Common myeloid progenitor, CD34-positive (primary cell): ENCODE measurements at places on chromosomes 13 and 19.

DNA sequence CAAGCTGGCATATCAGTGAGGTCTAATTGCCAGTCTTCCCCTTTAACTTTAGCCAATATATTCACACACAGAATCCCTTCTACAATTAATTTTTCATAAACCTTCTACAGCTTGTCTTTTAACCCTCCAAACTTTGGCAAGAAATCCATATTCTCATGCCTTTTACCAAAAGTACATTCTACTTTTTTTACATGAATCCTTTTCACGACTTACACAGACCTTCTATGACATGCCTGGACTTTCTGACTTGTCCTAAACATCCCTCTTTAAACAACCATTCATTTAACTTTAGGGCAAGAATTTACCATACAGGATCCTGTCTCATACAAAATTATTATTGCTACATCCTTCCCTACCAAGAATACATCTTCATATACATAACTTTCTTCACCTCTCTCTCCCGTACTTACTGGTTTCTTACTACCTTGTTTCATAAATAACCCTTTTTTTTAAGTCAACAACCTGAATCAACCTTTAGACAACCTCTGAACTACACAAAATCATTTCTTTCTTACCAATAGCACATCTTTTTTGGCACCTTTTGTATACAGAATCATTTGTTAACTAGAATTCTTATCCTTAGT, 23.5 kb downstream of the ZNF544 start:
- peak; percentile 52 for DNase-seq

GRCh38 chr19:19619181-19619848, 828 bp upstream of the PBX4 start:
- no peak for DNase-seq

DNA sequence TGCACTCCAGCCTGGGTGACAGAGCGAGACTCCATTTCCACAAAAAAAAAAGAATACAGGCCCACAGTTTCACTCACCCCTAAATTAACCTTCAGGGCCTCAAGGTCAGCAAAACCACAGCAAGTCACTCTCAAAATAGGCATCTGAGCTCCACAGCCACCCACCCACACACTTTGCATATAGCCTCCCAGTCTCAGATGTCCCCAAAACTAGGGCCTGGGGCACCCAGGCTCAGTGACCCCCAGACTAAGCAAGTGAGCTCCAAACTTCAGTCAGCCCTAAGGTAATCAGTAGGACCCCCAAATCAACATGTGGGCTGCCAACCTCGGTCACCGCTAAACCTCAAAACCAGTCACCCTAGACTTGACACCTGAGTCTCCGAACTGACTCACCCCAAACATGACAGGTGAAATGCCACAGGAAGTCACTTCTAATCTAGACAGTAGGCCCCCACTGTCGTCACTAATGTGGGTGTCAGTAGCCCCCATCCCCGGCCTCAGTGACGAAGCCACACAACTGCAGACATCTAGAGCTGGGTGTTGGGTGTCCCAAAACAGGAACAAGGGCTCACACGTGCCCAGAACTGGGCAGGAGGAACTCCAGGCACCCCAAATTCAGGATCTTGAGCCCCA, 13.9 kb downstream of the RABAC1 start:
- peak; percentile 86 for DNase-seq

GRCh38 chr19:30224689-30225606, 147.2 kb upstream of the ZNF536 start:
- no peak for DNase-seq

DNA sequence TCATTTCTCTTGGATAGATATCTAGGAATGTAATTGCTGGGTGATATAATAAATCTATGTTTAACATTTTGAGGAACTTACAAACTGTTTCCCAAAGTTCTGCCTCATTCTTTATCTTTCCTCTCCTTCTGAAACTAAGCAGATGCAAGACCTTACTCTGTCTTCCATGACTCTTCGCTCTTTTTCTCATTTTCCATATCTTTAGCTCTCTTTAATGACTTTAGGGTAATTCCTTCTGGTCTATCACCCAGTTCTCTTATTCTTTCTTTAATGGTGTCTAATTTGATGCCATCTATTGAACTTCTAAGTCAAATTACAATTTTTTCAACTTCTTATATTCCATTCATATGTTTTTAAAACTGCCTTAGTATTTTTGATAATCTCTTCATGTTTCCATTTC, 316.6 kb downstream of the POU4F1 start:
- DNase-seq = no peak

GRCh38 chr19:29569038-29569911, 36.8 kb upstream of the POP4 start:
- DNase-seq = no peak

DNA sequence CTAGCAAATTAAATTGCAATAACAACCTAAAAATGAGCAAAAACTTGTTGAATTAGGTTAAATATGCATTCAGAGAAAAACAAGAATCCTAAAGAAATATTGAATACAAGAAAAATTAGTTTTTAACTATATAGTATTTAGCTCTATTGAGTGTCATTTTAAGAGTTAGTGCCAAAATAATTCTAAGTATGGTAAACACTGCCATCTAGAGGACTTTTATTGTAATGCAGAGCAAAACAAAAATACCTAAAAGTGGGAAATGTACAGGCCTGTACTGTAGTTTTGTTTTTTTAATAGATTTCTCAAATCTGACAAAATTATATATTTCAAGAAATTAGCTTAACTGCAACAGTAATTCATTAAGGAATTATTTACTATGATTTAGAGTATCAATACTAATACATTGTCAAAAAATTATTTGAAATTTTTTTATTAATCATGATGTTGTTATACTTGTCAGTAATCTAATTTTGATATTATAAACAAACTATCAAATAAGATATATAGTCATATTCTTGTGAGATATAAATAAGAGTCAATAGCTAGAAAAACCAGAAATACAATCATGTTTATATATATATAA, 8.2 kb upstream of the PCDH9 start:
- peak; percentile 77 for DNase-seq

GRCh38 chr13:112330479-112331381, 45.4 kb upstream of the SPACA7 start:
- no peak for DNase-seq

GRCh38 chr19:3248728-3249326, 24.4 kb downstream of the CELF5 start:
- DNase-seq = no peak

- DNase-seq = no peak
Observed at GRCh38 chr13:32141462-32141861, 109.9 kb downstream of the FRY start.

DNA sequence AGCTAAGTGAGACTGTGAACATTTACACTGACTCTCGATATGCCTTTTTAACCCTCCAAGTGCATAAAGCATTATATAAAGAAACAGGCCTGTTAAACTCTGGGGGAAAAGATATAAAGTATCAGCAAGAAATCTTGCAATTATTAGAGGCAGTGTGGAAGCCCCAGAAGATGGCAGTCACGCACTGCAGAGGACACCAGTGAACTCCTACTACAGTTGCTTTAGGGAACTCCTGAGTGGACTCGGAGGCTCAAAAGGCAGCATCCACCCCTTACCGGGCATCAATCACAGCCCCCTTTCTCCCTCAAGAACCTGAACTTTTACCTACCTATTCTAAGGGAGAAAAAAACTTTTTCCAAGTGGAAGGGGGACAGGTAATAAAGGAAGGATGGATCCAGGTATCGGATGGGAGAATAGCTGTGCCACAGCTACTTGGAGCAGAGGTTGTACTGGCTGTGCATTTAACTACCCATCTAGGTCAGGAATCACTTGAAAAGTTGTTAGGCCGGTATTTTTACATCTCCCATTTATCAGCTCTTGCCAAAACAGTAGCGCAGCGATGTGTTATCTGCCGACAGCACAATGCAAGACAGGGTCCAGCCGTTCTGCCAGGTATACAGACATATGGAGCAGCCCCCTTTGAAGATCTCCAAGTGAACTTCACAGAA, 80.1 kb downstream of the ZNF486 start:
- DNase-seq = peak; percentile 70

DNA sequence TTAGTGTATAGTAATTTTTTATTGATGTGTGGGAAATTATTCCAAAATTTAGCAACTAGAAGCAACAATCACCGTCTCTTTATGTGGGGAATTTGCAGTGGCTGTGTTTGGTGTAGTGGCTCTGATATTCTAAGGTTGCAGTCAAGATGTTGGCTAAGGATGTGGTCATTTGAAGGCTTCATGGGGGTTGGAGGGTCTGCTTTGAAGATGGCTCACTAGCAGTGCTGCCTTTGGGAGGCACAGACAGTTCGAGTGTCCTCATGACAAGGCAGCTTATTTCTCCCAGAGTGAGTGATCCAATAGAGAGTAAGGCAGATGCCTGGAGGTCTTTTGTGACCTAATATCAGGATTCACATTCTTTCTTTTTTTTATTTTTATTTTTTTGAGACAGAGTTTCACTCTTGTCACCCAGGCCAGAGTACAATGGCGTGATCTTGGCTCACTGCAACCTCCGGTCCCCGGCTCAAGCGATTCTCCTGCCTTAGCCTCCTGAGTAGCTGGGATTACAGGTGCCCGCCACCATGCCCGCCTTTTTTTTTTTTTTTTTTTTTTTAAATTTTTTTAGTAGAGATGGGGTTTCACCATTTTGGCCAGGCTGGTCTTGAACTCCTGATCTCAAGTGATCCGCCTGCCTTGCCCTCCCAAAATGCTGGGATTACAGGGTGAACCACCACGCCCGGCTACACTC, 8.7 kb downstream of the GPI start:
- DNase-seq = no peak

DNA sequence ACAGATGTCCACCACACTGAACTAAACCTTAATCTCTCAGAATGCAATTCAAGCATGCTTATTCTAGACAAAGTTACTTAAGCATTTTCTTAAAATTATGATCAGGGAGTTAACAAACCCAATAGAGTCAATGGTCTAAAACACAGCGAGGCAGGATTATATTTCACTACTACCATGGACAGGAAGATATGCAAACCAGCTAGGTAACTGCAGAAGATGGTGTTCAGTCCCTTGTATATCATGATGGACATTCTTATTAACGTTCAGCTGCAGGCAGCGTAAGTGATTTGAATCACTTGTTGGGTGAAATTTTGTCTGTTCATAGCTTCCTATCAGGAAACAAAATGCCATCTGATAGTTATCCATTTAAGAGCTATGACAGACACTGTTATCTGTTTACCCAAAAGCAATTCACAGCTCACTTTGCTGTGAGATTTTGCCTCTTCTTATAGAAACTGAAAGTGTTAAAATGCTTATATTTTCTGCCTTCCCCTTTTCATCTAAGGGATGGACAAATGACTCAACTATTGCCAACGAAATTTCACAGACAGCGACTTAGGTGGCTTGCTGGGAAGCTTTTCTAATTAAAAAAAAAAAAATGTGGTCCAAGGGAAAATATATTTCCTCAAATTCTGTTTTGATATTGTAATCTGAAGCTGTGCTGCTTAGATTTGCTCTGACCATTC, 591.9 kb downstream of the DACH1 start:
- DNase-seq = peak; percentile 55

GRCh38 chr19:8342316-8342683, 762 bp downstream of the KANK3 start:
- DNase-seq = no peak

DNA sequence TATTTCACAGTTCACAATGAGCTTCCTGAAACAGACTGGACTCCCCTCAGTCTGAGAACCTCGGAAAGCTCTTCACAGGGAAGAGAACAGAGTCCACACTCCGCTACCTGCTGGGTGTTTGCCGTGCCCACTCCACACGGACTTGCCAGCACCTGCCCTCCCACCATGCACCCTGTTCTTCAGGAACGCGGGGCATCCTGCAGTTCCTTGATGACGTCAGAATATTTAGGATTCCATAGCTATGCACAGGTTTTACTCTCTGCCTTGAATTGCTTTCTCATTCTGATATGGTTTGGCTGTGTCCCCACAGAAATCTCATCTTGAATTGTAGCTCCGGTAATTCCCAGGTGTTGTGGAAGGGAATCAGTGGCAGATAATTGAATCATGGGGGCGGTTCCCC, 74.4 kb upstream of the FARP1 start:
- DNase-seq = no peak

GRCh38 chr19:13255041-13255718, 105.0 kb downstream of the IER2 start:
- no peak for DNase-seq

GRCh38 chr13:22018076-22018835, 347.4 kb downstream of the FGF9 start:
- peak; percentile 11 for DNase-seq

GRCh38 chr13:20969182-20969581, 66.6 kb upstream of the XPO4 start:
- no peak for DNase-seq

DNA sequence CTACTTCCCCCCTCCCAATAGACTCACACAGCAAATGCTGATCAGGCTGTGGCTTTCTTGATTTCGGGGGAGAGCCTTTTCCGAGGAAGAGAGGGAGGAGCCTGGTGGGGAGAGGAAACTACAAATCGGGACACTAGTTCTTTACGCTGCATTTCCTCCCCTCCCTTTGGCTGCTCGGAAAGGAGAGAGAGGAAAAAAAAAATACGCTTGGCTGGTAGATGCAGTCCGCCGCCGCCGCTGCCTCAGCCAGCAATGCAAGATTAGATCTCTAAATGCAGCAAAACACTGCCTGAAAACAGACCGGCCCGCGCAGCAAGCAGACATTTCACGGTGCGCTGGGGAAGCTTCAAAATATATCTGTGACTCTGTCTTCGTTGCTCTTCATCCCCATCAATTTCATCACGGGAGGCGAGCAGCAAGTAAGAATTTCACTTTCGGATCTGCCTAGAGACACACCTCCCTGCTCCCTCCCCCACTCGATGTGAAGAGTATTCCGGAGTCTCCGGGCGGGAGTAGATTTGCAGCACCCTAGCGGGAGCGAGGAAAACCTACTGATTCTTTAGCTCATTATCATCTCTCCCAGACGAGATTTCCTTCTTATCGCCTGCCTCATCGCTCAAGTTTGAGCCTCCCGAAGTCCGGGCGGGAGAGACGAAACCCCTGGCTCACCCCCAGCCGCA, at the start of gene PCDH17:
PCDH17 (plus strand) TSS at position 149 of the 680 bp plus-strand sequence. CDS start 803 bp downstream, outside the sequence.
- peak; percentile 66 for DNase-seq

- no peak for DNase-seq
Observed at GRCh38 chr13:50855681-50856080, 12.2 kb upstream of the DLEU7 start.

DNA sequence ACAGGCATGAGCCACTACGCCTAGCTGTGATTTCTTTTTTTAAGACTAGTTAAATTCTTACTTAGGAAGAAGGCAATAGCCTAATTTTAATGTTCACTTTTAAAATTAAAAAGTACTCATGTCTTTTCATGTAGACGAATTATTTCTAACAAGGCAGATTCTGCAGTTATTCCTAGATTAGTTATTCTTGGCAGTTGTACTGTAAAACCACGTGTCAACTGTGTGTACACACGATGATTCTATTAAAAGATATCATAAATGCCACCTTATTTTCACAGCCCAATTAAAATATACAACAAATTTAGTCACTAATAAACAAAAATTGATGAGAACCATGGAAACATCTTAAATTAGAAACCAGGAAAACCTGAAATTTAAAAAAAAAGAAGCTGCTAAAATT, 10.6 kb upstream of the FOXO1 start:
- no peak for DNase-seq

- DNase-seq = no peak
Observed at GRCh38 chr13:79402074-79402635, 3.9 kb downstream of the RBM26 start.
